Ascending aorta (tissue), 2 donors: ENCODE measurements at places on chromosomes 16 and 17. TPM values are rescaled to one million over a fixed set of nuclear protein-coding genes. Genes with fewer than 3 reads are reported as not detected.
A peak's percentile ranks its signal among the peaks of the same experiment; 100 is the strongest.

- DNase-seq, result no peak
Measured at GRCh38 chr17:16371742-16372141, 9.1 kb upstream of the UBB start.

The C16orf95 gene
- total RNA-seq, result not detected

The SLFN11 gene
- 30.3 TPM for total RNA-seq

DNA sequence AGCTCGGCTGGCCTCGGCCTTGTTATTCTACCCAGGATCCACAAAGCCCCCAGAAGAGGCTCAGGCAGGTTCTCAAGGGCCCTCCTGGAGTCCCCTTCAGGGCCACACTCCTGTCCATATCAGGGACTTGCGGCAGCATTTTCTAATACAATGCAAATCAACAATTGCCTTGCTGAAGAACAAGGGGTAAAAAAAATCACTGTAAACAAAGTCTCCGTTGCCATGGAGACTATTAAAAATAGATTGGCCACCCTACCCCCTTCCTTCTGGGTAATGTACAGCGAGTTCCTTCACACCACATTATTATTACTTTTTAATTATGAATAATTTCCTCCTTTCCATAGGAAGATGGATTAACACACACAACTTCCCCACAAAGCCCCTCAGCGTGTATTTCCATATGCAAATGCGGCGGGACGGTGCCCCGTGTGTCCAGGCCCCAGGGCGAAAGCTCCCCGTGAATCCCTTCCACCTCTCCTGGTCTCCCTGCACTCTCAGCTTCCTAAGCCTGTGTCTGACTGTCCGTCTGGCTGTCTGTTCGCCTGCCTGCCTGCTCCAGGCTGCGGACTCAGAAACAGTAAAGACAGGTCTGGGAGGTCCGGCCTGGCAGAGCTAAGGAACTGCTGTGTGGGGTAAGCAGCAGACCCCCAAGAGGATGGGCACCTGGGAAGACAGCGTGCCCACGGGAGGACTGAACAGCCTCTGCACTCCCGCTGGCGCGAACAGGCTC lies 196.6 kb downstream of the RBFOX3 start:
- DNase-seq, result no peak

DNA sequence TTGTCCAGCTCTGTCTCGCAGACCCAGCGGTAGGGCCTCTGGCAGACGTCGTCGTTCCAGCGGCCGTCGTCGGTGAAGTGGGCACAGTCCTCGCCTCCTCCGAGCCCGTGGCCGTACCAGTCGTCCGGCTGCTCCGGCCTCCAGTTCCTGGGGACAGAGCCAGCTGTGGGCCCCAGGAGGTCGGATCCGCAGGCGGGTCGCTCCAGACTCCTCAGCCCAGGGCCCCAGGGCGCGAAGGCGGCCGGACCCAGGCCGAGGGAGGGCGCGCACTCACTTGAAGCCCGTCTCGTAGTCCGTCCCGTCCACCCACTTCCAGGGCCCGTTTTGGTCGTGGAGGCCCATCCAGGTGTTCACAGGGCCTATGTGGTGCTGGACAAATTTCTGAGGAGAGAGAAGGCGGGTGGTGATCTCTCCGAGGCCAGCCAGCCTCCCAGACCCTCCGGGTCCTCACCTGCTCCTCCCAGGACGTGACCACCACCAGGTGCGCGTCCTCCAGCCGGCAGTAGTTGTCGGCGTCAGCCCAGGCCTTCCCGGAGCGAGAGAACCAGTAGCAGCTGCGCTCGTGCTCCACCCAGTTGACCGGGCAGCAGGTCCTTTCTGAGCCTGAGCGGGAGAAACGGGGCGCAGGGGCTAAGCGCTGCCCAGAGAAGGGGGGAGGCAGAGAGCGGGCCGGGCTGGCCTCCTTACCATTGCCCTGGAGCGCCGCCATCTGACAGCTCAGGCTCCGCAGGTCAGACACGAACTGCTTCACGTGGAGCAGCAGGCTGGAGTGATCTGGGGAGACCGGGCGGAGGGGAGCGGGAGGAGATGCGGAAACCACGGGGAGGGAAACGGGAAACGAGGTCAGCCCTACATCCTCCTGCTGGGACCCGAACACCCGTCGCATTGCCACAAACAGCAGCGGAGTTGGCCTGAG lies 5.2 kb downstream of the ASGR1 start:
- DNase-seq, result no peak

DNA sequence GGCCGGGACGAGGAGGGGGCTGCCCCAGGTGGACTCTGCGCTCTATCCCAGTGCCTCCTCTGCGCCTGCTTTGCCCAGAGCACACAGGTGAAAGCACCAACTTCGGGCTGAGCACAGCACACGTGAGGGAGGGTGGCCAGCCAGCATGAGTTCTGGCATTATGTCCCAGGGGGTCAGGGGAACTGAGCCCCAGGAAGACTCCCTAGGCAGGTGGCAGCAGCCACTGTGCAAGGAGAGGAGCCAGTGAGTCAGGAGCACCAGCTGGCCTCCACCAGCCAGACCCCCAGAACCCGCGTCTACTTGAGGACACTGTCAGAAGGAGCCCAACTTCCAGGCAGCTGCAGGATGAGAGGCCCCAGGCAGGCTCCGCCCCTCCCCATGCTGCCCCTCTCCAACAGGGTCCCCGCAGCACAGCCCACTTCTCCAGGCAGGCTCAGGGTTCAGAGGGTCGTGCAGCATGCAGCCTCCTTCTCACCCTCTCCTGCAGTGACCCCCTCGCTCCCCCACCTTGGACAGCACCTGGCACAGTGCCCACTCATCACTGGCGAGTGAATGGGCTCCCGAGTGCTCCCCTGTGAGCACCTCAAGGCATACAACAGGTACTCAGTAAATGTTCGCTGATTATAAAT lies 44.2 kb upstream of the RASD1 start:
- no peak for DNase-seq

DNA sequence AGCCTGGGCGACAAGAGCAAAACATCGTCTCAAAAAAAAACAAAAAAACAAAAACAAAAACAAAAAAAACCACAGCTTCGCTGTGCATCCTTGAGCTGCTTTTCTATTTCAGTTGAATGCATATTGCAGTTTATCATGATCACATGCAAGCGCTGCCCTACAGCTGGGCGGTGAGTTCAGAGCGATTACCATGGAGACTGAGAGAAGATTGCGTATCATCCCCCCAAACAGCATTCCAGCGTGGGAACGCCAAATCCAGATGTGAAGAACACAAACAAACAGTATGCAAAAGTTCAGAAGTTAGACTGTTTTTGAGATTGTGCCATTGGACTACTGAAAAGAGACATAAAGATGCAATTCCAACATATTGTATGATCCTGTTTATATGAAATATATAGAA lies 15.1 kb upstream of the SLC52A1 start:
- no peak for DNase-seq

The TP53TG3 gene
- not detected for total RNA-seq

- DNase-seq, result no peak
Measured at GRCh38 chr16:86739808-86740207, 161.5 kb downstream of the FOXL1 start.

The HASPIN gene
- 2.7 TPM for total RNA-seq

The NPIPB8 gene
- not detected for total RNA-seq

GRCh38 chr16:89150981-89151380 lies 20.6 kb upstream of the CDH15 start:
- DNase-seq, result no peak

- no peak for DNase-seq
Measured at GRCh38 chr16:64585367-64585766, 536.5 kb downstream of the CDH11 start.

The PIMREG gene
- total RNA-seq, result not detected

- DNase-seq, result no peak
Measured at GRCh38 chr16:47895146-47895545, 260.6 kb downstream of the ABCC12 start.

GRCh38 chr17:83096401-83097224 lies 17.2 kb downstream of the METRNL start:
- DNase-seq, result no peak

- no peak for DNase-seq
Measured at GRCh38 chr17:42857389-42857788, 6.4 kb downstream of the AOC3 start.

DNA sequence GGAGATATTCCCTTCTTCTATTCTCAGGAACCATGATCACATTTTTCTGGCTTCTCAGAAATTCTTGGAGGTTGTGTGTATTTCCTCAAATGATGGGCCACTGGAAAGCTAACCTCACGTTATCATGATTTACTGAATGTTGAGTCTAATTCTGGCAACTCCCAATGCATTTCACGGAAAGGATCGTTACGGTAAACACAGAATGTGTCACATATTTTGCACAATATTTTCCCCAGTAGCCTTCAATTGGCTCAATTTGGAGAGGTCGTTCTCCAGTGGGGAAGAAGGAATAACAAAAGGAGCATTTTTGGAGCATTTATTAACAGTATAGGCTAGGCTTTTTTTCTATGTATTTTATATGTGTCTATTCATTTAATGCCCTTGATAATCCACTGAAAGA lies 450.3 kb downstream of the HAPSTR1 start:
- no peak for DNase-seq

GRCh38 chr17:77571155-77571981 lies 387.1 kb upstream of the TNRC6C start:
- peak; percentile 64 for DNase-seq

The SGSM2 gene
- total RNA-seq, result 127 TPM

DNA sequence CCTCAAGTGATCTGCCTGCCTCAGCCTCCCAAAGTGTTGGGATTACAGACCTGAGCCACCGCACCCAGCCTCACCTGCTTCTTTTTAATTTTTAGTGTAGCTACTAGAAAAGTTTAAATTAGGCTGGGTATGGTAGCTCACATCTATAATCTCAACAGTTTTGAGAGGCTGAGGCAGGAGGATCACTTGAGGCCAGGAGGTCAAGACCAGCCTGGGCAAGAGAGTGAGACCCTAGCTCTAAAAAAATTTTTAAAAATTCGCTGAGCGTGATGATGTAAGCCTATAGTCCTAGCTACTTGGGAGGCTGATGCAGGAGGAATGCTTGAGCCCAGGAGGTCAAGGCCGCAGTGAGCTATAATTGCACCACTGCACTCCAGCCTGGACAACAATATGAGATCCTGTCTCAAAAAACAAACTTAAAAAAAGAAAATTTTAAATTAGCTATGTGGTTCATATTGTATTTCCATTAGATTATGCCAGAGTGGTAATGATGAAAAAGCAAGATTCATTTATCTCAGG lies 34.9 kb downstream of the TXNDC11 start:
- no peak for DNase-seq

DNA sequence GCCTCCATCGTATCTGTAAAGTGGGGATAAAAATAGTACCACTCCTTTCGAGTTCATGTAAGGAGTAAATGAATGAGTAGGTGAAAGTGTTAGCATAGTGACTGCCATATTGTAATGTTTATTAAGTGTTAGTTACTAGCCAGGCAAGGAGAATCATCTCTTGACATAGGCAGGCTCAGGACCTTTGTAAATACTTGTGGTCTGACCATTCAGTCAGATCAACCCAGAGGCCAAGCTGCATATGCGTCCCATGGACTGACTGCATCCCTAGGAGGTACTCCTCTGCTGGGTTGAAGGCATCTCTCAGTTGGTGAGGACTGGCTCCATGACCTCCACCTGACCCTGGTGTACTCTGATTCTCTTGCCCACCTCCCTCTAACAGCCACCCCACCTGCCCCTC lies 40.5 kb upstream of the CDRT4 start:
- no peak for DNase-seq

- DNase-seq, result no peak
Measured at GRCh38 chr16:20380782-20381181, 23.8 kb downstream of the PDILT start.

The CD300C gene
- total RNA-seq, result not detected

- DNase-seq, result no peak
Measured at GRCh38 chr16:54363766-54364165, 77.2 kb upstream of the IRX3 start.

DNA sequence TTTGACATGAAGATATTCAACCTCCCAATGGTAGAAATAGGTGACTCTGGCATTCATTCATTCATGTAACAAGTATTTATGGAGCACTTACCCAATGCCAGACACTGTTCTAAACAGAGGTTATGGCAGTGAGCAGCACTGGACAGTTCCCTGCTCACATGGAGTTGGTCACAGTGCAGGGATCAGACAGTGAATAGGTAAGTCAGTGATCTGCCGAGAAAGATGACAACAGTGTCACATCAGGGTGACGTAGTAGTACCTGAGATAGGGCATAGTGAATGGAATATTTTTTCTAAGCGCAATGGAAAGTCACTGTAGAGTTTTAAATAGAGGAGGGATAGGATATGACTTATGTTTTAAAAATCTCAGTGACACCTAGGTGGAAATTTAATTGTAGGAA lies 791.4 kb upstream of the RBFOX1 start:
- no peak for DNase-seq

DNA sequence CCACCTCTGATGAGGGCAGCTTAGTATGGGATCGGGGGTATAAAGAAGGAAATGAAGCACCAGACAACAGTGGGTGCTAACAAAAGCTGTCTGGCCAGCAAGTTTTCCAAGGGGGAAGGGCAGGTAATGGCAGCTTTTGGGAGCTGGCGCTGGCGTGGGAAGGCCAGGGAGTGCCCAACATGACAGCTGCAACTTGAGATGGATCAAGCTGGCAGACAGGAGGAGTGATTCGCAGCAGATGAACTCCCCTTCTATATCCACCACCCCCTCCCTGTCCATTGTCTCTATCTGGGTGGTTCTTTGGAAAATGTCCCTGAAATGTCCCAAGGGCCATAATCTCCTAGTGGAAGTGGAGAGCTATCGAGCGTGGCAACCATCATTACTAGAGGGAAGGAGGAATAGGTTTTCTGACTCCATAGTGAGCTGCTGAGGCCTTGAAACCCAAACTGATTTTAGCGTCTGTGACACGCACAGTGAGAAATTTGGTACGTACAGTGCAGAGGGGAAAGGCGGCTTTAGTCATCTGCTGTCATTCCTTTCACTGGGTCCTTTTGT lies 4.8 kb upstream of the INPP5K start:
- DNase-seq, result no peak

DNA sequence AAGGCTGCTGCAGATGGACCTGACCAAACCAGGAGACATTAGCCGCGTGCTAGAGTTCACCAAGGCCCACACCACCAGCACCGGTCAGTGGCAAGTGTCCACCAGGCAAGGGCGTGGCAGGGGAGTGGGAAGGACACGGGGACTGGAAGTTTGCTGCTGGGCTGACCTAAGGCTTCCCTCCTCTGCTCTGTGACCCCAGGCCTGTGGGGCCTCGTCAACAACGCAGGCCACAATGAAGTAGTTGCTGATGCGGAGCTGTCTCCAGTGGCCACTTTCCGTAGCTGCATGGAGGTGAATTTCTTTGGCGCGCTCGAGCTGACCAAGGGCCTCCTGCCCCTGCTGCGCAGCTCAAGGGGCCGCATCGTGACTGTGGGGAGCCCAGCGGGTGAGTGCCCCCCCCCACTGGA lies 4.8 kb downstream of the HSD11B2 start:
- DNase-seq, result no peak

- DNase-seq, result no peak
Measured at GRCh38 chr16:29007730-29008593, 23.1 kb downstream of the LAT start.

The CBLN1 gene
- not detected for total RNA-seq

The FOXJ1 gene
- not detected for total RNA-seq

- DNase-seq, result no peak
Measured at GRCh38 chr17:49708515-49709183, 885 bp upstream of the SLC35B1 start.

The CACNB1 gene
- 9.6 TPM for total RNA-seq
